Fibroblast of skin of right quadriceps (primary cell): ENCODE measurements at places on chromosomes 5 and 9.
A peak's percentile ranks its signal among the peaks of the same experiment; 100 is the strongest.

GRCh38 chr5:16538006-16538405, 72.4 kb upstream of the ZNF622 start:
- no peak for DNase-seq

- peak; percentile 45 for DNase-seq
Measured at GRCh38 chr5:16160706-16161105, 18.9 kb downstream of the MARCHF11 start.

DNA sequence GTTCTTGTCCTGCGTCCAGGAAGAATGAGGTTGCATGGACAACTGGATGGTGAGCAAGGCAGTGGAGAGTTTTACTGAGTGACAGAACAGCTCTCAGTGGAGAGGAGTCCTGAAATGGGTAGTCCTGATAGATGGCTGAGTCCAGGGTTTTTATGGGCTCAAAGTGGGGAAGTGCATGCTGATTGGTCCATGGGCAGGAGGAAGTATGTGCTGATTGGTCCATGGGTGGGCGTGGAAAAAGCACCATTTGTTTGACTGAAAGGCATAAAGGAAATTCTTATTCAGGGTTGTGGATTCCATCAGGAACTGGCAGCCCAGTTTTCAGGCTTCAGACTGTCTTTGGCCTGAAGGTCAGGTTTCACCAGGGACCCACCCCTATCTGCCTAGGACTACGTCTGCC, 10.6 kb downstream of the FSD1L start:
- no peak for DNase-seq

DNA sequence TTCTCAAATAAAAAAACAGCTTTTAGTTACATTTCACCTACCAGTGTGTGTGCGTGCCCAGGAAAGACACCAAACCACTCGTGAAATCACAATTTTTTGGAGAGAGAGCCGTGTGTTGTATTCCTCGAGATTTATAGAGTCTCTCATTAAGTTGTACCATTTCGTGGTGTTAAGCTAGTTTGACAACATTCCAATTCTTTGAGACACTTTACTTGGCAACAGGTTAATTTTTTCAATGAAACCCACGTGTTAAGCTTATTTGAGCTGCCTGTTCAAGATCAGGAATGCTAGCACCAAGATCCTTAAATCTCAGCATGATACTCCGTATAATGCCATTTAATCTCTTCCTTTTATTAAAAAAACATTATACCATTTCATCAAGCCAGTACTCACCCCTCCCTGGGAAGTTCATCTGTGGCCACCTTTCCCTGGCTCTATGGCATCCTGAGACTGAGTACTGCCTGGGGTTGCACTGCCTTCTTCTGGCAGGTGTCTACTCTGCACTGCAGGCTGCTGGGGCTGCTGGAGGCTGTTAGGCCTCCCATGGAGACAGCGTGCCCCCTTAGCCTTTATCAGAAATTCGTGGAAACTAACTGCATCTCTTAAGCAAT, 143.7 kb downstream of the ARHGAP26 start:
- DNase-seq, result no peak

GRCh38 chr9:114021578-114021977, 56.5 kb downstream of the AMBP start:
- no peak for DNase-seq

- no peak for DNase-seq
Measured at GRCh38 chr9:133360400-133361393, 4.3 kb downstream of the SURF2 start.

- DNase-seq, result no peak
Measured at GRCh38 chr9:134661299-134661698, 19.7 kb downstream of the COL5A1 start.
